ENCODE measurements at places on chromosomes 6 and 20. TPM values are rescaled to one million over a fixed set of nuclear protein-coding genes. Genes with fewer than 3 reads are reported as not detected.

Gene SLPI
- 25.7 TPM for total RNA-seq

Gene HLA-B
- total RNA-seq: 69.1 TPM

Gene PSORS1C1
- total RNA-seq: not detected

Gene C6orf58
- not detected for total RNA-seq

Gene CYP24A1
- total RNA-seq: not detected

Gene PSMF1
- total RNA-seq: 41.6 TPM

Gene FAM83C
- not detected for total RNA-seq

Gene TMEM14A
- total RNA-seq: 279 TPM

Gene EYS
- total RNA-seq: not detected

Gene FRMD1
- total RNA-seq: not detected

Gene FRK
- 0.16 TPM for total RNA-seq

Gene MUC21
- total RNA-seq: not detected

Gene ZNF341
- 1.0 TPM for total RNA-seq

Gene SLC13A3
- not detected for total RNA-seq

Gene PLN
- total RNA-seq: not detected

Gene PAK5
- not detected for total RNA-seq

Gene REM1
- total RNA-seq: not detected

Gene RBM24
- total RNA-seq: 0.33 TPM

Measured in MG63 (cell line).